ENCODE measurements at places on chromosomes 12 and 14. TPM values are rescaled to one million over a fixed set of nuclear protein-coding genes. Genes with fewer than 3 reads are reported as not detected.

The CEP170B gene
- 39.6 TPM for total RNA-seq

The FLRT2 gene
- 170 TPM for total RNA-seq

The TRHDE gene
- total RNA-seq: 0.87 TPM

The P2RX2 gene
- not detected for total RNA-seq
